Effector CD4-positive, alpha-beta T cell (primary cell): ENCODE measurements at places on chromosomes 5 and 9.

DNA sequence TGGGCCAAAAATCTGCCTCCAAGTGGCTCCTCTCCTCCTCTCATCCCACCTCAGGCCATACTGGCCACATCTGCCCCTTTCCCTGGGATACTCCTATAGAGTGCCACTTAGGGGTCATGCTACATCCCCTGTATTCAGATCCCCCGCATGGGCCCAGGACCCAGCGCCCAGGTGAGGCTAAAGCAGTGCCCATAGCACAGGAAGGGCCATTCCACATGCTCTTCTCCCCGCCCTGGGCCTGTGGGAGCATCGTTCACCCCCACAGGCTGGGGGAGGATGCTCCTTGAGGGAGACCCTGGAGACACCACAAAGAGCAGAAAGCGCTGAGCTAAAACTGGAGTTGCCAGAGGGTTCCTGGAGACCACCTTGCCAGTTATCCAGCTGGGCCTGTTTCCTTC, 52.5 kb upstream of the SLC25A51 start:
- DNase-seq: no peak

GRCh38 chr5:947626-948471, 55.2 kb downstream of the TRIP13 start:
- DNase-seq: no peak

DNA sequence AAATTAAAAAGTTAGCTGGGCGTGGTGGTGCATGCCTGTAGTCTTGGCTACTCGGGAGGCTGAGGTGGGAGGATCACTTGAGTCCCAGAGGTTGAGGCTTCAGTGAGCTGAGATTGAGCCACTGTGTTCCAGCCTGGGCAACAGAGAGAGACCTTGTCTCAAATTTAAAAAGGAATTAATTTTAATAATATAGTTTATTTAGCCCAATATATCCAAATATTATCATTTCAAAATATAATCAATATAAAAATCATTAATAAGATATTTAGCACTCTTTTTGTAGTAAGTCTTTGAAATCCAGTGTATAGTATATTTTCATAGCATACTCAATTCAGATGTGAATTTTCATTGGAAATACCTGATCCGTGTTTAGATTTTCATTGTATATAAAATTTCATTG, 43.2 kb upstream of the ORM1 start:
- no peak for DNase-seq

DNA sequence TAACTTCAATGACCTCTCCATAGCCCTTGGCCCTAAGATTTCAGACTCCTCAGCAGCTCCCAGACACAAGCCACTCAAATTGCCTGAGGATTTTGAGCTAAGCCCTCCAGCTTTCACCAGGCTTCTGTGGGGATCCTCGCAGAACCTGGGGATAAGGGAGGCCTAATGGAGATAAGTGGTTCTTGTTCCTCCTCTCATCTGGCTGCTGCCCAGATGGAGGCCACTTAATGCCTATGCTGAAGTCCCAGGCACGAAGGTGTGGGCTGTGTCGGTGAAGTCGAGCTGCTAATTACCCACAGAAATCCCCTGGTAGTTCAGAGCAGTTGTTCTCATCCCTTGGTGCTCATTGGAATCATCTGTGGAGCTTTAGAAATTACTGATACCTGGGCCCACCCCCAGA, 10.3 kb upstream of the FAT2 start:
- DNase-seq: no peak

GRCh38 chr9:120394058-120394669, 185.8 kb downstream of the CDK5RAP2 start:
- no peak for DNase-seq

DNA sequence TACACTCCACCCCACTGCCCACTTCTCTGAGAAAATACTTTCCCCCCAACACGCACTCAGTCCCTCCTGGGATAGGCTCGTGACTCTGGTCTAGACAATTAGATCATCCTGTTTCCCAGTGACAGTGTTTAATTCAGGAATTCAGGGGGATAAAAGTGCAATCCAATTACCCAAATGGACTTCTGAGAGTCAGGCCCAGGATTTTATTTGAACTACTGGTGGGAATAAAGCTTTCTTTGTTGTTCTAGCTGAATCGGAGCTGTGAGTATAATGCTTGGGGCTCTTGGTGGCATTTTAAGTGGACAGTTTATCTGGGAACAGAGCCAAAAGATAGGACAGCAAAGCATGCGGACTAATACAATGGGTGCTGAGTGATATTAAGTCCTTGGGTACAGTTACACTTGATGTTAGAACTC, 683.3 kb downstream of the MAT2B start:
- DNase-seq: no peak

DNA sequence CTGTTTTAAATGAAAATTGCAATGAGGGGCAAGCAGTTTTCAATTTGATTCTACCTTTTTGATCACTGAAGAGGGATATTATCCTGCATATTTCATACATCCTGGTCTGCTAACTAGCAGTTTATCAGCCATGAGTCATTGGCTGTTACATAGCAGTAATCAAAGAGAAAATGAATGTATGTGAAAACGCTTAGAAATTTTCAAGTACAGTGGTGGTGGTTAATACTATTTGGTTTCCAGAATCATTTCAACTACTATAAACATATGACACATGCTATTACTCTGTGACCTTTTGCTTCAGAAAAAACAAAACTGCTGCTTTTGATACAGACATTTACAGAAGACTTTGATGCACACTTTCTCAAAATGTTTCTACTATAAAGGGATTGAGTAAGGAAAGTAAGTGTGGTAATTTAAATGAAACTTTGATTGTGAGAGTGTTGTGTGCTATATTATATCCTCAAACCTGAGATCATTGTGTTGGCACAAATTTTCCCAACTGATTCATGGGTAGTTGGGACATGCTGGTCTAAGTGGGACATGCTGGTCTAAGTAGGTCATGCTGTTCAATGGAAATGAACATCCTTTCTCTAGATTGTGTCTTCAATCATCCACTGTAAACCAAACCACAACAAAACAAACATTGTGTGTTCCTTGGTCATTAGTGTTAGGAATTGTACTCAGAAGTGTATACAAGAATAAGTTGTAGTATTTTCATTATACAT, 5.1 kb downstream of the RNF14 start:
- no peak for DNase-seq
